ENCODE measurements at places on chromosomes 5 and 9.

DNA sequence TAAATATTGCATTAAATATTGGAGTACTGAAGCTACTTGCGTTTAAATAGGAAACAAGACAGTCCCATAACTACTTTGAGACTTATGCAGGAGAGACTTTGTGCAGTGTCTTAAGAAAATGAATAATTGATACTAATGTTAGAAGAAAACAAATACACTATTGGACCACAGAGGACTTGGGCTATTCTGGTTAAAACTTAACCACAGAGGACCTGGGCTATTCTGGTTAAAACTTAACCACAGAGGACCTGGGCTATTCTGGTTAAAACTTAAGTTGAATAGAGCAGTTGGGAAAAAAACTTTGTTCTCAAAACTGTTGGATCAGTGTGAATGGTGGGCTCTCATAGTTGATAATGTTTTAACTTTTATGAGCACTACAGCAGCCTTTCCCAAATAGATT, 141.7 kb downstream of the WDR70 start:
- DNase-seq, result no peak

- no peak for DNase-seq
Observed at GRCh38 chr9:32543047-32543446, 9.1 kb upstream of the SMIM27 start.

GRCh38 chr9:71485326-71485725, 283.0 kb downstream of the CEMIP2 start:
- DNase-seq, result no peak

- DNase-seq, result no peak
Observed at GRCh38 chr5:65768723-65769346, 46.8 kb downstream of the NLN start.

All from tibial artery (tissue), 4 donors.